ENCODE measurements at places on chromosomes 1 and 21.

- no peak for DNase-seq
These were observed 91.1 kb downstream of the RUNX1 start for GRCh38 chr21:34958040-34958439.

DNA sequence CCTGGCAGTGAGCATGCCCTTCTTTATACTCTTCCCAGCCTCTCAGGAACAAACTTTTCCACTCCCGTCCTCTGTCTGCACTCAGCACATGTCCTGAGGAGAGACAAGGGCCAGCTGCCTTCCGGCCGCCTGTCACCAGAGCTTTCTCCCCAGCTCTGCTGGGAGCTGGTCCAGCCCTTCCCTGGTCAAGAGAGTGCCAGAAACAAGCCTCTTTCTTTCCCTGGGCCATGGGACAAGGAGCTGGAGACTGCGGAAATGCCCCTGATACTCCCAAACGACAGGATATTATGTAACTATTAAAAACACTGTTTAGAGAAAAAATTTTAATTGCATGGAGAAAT is 10.4 kb downstream of the LAMB3 start:
- DNase-seq: peak; percentile 86

GRCh38 chr1:231340328-231341013 is 2.4 kb downstream of the SPRTN start:
- DNase-seq: no peak

GRCh38 chr1:182666706-182667105 is 17.7 kb downstream of the RGS8 start:
- peak; percentile 60 for DNase-seq

- no peak for DNase-seq
These were observed 6.6 kb downstream of the EPHB2 start for GRCh38 chr1:22717037-22717760.

- no peak for DNase-seq
These were observed 11.5 kb downstream of the CELF3 start for GRCh38 chr1:151705146-151705545.

- DNase-seq: no peak
These were observed 36.6 kb upstream of the POU2F1 start for GRCh38 chr1:167184081-167184480.

- no peak for DNase-seq
These were observed 111.3 kb upstream of the ERG start for GRCh38 chr21:38609580-38609979.

DNA sequence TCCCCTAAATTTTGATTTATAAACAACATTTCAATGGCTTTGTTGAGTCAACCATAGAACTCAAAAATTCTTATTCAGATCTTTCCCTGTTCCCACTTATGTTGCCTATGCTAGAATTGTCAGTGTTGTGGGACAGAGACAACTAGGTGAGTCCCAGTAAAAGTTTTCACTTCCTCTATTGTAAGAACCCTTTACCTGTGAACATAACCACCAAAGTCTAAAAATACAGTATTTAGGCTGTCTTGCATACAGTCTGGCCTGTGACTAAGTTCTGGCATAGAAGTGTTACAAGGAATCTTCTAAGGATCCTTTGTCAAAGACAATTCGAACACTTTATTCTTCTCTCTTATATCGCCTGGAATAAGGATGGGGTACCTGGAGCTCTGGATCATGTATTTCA is 1047.9 kb upstream of the NCAM2 start:
- DNase-seq: no peak

Data from left hindlimb (tissue), 1 donor.